ENCODE measurements at places on chromosomes 12 and 14.

- DNase-seq = no peak
Measured at GRCh38 chr12:52053536-52054209, 2.4 kb downstream of the NR4A1 start.

GRCh38 chr12:81170072-81170471 lies 92.2 kb downstream of the ACSS3 start:
- no peak for DNase-seq

- DNase-seq = no peak
Measured at GRCh38 chr14:69093631-69094421, 59.1 kb downstream of the DCAF5 start.

DNA sequence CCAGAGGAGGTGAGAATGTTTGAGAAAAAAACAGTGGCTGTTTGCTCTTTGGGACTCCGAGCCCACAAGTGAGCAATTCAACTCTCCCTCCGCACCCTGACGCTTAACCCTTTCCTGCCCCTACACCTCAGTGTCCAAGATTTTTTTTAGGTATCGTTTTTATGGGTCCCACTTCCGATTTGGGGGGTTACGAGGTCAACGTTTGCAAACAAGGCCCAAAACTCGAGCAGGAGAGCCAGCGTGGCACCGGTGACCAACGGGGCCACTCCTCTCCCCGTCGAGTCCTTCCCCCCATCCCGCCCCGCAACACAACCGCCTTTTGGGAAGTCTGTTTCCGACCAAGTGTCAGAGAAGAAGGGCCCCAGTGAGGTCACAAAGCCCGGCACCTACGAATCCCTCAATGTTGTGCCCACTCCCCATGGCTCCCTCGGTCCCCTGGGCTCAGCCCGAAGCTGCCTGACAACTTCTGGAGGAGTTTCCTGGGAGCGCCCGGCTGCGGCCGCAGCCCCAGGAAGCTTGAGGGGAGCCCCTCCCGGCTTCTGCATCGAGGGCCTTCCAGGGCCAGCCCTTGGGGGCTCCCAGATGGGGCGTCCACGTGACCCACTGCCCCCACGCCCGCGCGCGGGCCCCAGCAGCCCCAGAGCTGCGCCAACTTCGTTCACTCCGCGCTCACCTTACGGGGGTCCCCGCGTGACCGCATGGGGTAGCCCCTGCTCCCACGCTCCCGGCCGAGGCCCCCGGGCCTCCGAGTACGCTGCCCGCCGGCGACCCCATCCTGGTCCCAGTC lies 1.2 kb downstream of the CDK2AP1 start:
- no peak for DNase-seq

DNA sequence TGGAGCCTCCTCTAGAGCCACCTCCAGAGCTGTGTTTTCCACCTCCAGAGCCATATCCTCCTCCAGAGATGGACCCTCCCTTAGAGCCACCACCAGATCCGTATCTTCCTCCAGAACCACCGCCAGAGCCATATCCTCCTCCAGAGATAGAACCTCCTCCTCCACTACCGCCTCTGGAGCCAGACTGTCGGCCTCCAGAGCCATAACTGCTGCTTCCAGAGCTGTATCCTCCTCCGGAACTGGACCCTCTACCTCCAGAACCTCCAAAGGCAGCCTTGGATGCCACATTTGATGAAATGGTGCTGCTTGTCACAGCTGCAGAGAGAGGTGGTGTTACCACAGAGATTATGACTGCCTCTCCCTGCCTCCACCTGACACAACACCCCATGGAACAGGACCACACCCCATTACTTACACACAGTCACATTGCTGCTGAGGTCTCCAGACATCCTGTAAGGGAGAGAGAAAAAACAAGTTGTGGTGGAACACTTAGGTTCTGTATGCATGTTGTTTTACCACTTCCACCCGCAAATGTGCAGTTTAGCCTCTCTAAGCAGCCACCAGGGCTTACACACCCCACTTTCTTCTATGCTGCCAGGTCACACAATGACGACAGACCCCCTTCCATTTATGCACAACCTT lies 6.8 kb downstream of the KRT2 start:
- DNase-seq = no peak

- DNase-seq = no peak
Measured at GRCh38 chr14:104680806-104681688, 8.4 kb upstream of the INF2 start.

DNA sequence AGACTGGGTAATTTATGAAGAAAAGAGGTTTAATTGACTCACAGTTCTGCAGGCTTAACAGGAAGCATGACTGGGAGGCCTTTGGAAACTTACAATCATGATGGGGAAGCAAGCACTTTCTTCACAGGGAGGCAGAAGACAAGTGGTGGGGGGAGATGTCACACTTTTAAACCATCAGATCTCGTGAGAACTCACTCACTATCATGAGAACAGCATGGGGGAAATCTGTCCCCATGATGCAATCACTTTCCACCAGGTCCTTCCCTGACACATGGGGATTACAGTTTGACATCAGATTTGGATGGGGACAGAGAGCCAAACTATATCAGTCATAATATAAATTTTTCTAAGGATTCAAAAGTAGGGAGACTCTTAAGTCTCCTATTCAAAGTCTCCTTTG lies 46.0 kb downstream of the SPIC start:
- no peak for DNase-seq

DNA sequence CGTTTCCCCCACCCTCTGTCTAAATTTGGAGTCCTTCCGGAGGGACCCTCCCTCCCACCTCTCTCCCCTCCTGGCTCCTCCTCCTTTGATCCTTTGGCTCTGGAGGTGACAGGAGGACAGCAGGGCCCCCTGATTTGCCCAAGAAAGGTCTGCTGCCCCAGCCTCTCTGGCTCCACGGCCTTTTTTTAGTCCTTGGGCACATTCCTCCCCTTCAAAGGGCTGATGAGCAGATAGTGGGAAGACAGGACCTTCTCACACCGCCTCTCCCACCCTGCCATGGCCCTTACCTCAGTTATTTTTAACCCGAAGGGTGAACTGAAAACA lies 196 bp upstream of the MYH6 start:
- no peak for DNase-seq

GRCh38 chr12:106759526-106760183 lies 14.8 kb upstream of the RIC8B start:
- no peak for DNase-seq

DNA sequence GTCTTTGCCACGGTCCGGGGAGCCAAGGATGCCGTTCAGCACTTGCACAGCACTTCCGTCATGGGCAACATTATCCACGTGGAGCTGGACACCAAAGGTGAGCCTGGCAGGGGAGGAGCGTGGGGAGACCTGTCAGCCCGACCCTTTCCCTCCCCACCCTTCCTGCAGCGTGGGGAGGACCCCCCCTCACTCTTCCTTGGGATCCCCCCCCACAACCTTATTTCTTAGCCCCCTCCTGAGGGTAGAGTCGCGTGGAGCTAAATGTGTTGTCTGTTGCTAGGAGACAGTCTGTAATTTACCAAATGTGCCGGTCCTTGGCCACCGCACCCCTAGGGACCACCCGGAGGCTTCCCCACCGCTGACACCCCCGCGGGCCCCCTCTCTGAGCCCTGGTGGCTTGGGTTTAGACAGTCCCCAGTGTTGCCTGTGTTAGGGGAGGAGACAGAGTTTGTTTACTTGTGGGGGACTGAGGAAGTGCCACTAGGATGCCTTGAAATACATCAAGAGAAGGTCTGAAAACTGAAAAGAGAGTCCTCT lies 2.3 kb downstream of the SETD1B start:
- DNase-seq = no peak

DNA sequence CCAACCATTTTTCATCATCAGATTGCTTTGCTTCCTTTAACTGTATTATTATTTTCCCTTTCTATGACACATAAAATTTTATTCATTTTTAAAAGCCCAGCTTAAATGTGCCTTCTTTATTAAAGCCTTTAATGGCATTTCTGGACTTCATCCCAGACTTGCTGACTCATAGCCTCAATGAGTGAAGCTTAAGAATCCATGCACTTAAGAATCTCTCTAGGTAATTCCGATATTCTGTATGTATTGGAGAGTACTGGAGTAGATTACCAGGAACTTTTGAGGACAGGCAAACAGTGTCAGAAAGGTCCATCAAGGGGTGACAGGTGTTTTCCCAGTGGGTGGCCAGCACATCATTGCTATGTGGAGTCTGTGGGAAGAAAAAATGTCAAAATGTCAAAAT lies 107.9 kb downstream of the PTPRQ start:
- DNase-seq = no peak

DNA sequence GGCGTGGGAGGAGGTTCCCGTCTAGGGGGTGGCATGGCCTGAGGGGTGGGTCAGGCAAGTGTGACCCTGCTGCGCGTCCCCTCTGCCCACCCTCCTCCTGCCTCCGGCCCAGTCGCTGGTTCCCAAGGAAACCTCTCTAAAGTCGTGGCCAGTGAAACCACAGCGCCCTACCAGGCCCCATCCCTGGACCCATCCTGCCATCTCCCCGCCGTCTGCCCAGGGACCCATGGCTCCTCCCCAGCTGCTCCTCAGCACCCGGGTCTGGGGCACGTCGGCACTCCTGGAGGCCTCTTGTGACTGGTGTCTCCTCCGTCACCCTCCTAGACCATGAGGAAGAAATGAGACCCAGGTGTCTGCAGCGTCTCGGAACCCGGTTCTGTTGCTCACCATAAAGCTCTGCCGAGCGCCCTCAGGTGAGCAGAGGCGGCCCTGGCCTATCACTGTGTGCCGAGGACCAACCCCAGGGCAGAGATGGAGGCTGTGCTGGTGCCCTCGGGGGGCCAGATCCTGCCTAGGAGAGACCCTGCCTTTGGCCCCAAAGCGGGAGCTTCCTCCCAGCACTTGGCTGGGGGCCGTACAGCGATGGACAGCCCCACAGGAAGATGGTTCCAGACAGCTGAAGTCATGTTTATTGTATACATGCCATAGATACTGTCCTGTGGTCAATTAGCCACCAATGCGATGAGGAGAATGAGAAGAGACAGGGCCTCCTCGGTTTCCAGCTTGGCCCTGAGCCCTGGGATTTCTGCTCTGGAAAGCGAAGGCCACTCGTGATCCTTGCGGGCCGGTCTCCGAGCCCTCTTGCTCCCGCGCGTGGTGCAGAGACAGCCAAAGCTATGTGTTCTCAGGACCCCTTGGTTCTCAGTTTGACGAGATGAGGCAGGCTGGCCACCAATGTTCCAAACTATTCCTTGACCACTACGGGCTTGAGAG lies 222.5 kb upstream of the RTL1 start:
- DNase-seq = no peak
